ENCODE measurements at places on chromosomes 4 and X.

- no peak for DNase-seq
These were observed 1430.0 kb downstream of the ARAP2 start for GRCh38 chr4:34814266-34814665.

- no peak for DNase-seq
These were observed 2.6 kb upstream of the IL13RA1 start for GRCh38 chrX:118724775-118725174.

GRCh38 chr4:7546809-7547367 is 112.2 kb upstream of the PSAPL1 start:
- no peak for DNase-seq

DNA sequence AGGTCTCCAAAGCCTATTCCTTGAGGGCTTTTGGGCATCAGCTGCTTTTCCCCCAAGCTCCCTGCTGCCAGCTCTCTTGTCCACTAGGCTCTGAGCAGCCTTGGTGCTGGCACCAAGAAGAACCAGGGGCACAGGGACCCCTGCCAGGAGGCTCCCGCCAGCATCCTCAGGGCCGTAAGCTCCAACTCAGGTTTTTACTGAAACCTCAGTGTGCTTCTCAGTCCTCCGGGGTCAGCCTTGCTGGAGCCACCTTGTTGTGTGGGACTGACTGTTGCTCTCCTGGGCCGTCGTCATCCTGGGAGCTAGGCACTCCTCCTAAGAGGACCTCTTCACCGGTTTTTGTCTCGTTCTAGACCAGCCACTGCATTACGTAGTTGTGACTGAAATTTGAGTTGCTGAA is 38.9 kb downstream of the NOP14 start:
- no peak for DNase-seq

DNA sequence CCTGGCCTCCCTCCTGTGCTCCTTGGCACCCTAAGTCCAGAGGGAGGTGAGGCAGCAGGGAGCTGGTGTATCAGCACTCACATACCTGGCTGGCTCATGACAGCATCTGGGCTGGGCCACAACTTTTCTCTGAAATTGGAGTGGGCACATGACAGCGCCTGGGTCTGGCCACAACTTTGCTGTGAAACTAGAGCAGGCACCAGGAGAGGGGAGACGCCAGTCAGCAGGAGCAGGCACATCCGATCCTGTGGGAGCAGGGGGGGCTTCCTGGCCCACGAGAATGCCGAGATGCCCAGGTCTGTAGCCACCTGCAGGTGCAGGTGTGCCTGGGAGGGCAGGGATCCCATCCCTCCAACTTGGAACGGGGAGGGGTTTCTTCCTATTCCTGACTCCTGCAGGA is 69.7 kb upstream of the PPP3CA start:
- peak; percentile 32 for DNase-seq

GRCh38 chrX:79133904-79134303 is 10.6 kb upstream of the GPR174 start:
- no peak for DNase-seq

DNA sequence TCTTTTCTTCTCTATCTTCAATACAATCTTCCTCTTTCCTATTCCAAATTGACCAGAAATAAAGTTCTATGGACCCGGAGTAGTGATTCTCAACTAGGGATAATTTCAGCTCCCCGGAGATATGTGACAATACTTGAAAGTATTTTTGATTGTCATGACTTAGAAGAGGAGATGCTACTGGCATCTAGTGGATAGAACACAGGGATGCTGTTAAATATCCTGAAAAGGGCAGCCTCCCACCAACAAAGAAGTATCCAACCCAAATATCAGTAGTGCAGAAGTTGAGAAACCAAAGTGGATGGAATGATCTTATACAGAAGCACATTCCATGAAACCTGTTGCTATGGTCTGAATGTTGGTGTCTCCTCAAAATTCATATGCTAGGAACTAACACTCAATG is 65.7 kb upstream of the NDST3 start:
- DNase-seq, result no peak

- DNase-seq, result no peak
These were observed 15.2 kb upstream of the TLR8 start for GRCh38 chrX:12891171-12891570.

GRCh38 chr4:54038056-54038455 is 26.3 kb downstream of the CHIC2 start:
- no peak for DNase-seq

- no peak for DNase-seq
These were observed 131.3 kb upstream of the AGA start for GRCh38 chr4:177573507-177573906.

- DNase-seq, result no peak
These were observed 40.6 kb downstream of the ARHGAP10 start for GRCh38 chr4:147772459-147772969.

DNA sequence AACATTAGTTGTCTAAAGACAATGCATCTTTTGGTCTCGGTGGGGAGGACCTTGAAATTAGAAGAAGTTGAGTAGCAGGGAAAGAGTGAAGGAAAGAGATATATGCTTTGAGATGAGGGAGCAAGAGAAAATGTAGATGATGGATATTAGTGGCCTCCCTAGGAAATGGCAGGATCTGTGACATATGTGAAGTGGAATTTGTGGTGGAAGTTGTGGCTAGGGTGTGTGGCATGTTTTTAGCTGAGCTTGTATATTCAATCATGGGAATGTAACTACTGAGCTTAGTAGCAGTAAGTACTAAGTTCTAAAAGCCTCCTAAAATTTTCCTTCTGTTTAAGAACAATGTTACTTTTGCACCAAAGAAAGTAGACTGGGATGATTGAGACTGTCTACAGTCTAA is 382.8 kb upstream of the CTSO start:
- DNase-seq, result no peak

GRCh38 chrX:34863906-34864305 is 78.7 kb upstream of the FAM47B start:
- no peak for DNase-seq

DNA sequence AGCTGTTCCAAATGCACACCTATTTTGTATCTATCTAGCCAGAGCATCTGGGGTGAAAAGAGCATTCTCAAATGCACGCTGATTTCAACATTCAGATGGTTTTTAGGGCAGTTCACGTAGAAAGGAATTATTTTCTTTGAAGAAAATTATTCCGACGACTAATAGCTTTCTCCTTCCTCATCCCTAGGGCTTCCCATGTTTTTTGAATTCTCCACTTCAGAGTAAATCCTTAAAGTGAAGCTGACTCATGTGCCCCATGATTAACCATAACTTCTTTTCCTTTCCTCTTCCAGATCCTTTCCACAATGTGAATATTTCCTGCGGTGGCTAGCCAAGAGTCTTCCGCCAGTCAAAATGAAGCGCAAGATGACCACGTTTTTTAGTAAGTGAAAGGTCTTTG is 86.7 kb upstream of the PDHA1 start:
- DNase-seq, result no peak

GRCh38 chr4:26144526-26145155 is 176.2 kb upstream of the RBPJ start:
- no peak for DNase-seq

DNA sequence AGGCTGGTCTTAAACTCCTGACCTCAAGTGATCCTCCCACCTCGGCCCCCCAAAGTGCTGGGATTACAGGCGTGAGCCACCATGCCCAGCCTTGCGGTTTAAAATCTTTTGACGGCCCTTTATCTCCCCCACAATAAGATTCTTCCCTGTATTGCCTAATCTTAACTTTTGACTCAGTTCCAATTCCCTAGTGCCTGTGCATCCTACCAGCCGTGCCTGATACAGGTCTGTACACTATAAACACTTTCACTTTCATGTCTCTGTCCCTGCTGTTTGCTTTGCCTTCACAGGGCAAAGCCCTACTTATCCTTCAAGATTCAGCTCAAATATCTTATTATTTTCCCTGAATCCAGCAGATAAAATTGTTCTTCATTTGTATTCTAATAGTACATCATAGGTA is 74.6 kb downstream of the WDR44 start:
- DNase-seq, result no peak

- no peak for DNase-seq
These were observed 55.6 kb downstream of the CYLC1 start for GRCh38 chrX:83916525-83916924.

GRCh38 chr4:123623611-123624010 is 227.0 kb downstream of the SPRY1 start:
- DNase-seq, result no peak
